SK-MEL-5 (cell line): ENCODE measurements at places on chromosomes 7 and 10.

DNA sequence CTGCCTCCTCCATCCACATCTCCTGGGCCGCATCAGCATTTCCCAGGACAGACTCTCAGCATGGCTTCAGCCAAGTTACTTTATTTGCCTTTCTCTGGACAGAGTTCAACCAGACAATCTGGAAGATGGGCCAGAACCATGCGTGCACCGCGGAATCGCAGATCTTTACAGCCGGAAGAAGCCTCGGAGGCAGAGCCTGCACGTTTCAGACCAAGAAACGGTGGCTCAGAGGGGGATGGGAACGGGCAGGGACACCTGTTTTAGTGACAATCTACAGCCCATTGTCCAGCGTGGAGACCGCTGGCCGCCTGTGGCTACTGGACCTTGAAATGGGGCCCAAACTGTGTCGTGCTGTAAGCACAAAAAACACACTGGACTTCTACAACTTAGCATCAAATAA lies 3.5 kb downstream of the VIPR2 start:
- no peak for DNase-seq

DNA sequence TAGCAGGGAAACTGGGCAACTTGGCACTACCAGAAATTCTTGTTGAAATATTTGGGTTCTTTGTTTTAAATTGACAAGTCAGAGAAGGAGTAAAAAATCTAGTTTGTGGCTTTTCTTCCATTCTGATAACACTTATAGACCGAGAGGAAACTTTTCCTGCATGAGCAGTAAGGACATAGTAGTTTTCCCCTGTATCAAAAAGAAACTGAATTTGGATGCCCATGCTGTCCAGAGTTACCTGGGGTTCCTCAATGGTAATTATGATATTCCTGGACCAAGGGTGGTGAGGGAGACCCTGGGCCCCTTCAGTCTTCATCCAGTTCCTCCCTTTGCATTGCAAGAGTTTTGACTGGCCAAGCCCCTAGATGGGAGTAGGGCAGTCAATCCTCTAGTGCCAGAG lies 19.9 kb upstream of the STEAP2 start:
- DNase-seq, result no peak

DNA sequence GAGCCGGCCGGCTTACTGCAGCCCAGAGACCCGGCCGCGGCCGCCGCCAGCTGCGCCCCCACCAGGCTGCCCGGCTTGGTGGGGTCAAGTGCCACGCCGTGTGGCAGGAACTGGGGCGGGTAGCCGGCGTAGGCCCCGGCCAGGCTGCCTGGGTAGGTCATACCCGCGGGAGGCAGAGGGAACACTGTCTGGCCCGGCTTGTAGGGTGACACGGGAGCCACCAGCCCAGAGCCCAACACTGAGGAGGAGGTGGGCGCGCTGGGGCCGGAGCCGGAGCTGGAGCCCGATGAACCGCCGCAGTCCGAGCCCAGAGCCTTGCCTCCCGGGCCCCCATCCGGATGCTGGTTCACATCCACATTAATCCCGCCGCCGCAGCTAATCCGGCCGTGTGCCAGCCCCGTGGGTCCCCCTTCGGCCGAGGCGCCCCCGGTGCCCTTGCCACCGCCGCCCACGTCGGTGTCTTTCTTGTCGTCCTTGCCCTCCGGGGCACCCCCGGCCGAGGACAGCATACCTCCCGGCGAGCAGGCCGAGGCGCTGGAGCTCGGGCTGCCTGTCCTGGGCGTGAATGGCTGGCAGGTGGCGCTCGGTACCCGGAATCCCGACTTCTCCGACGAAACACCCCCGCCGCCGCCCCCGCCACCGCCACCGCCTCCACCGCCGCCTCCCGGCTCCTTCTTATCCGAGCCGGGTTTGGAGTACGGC lies 2.0 kb downstream of the ZNF503 start:
- peak; percentile 58 for DNase-seq

DNA sequence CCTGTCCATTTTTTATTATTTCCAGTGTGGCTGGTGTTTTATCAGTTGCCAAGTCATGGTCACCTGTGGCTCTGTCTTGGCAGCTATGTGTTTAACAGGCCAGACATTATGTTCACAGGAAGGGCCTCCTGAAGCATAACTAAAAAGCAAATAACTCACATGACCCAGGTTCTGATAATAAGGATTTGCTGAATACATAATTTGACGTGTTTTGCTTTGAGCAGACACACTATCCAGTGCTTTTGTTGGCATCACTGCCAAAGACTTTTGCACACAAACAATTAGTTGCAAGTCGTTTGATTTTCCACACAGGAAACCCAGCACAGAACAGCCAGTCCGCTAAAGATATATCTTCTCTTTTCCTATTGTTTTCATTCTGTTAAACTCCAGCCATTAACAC lies 173.6 kb downstream of the ARL4A start:
- no peak for DNase-seq

GRCh38 chr7:133339772-133340171 lies 86.9 kb downstream of the EXOC4 start:
- DNase-seq, result no peak

DNA sequence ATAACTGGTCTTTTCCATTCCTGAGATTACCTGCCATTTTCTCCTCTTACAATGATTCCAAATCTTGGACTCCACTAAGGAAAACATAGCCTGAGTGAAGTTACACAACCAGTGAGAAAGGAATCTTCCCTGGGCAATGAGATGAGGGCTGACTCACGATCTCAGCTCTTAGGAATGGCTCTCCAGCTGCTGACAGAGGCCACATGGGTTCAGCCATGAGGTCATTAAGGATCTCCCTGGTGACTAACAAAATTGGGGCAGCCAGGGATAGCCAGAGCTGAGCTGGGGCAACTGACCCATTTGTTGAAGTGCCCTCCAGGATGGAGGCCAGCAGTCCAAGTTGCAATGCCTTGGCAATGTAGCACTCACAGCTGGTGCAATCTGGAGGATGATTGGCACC lies 78.7 kb upstream of the MKLN1 start:
- no peak for DNase-seq

GRCh38 chr7:102287111-102287980 lies 678 bp downstream of the SH2B2 start:
- peak; percentile 47 for DNase-seq

DNA sequence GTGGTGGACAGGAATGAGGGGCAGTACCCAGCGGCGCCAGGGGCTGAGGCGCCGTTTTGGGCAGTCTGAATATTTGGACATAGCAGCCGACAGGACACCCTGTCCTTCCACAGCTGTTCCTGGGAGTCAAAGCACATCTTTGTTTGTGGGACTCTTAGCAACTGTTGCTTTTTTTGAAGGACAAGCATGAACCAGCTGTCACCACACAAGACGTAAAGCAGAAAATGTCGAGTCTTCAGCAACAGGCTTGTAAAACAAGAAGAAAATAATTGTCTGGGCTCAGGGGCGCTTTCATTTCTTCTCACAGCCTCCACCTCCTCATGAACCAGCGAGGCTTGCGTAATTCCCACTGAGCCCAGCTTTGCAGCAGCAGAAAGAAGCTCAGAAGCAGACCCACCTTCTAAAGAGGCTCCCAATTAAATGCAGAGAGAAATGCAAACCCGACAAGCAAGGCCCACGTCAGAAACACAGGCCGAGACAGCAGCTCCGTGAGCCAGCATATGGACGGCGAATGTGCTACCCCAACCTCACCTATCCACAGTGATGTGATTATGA lies 68.9 kb upstream of the DNAAF5 start:
- DNase-seq, result peak; percentile 32

GRCh38 chr7:99791667-99792369 lies 7.8 kb upstream of the CYP3A4 start:
- no peak for DNase-seq

GRCh38 chr10:7082967-7083366 lies 327.9 kb downstream of the SFMBT2 start:
- no peak for DNase-seq

DNA sequence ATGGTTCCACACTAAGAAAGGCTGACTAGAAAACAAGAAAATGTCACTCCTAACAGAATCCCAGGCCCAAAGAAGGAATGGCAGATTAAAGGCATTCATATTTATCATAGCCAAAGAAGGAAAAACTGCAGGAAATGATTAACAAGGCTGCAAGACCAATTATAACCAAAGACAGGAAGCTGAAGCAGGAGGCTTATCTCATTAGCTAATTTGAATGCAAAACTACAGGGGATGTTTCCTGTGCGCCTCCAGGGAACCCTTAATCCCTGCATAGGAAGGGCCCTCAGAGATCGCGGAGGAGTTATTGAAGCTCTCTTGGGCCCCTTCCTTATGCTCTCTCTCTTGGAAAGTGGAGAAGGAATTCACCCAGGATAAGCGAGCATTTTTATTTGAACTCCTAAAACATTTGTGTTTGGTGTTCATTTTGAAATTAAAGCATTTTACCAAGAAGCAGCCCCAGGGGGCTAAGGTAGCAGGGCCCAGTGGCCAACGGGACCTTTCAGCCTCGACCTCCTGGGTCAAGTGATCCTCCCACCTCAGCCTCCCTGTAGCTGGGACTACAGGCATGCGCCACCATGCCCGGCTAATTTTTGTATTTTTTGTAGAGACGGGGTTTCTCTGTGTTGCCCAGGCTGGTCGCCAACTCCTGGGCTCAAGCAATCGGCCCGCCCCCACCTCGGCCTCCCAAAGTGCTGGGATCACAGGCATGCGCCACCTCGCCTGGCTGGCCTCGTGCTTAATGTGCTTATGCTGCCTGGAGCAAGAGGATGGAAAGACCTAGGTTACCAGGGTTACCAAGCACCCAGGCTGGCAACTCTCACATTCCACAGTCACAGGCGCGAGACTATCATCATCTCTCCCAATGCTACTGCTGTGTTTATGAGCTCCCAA lies 24.1 kb upstream of the PROSER2 start:
- no peak for DNase-seq

GRCh38 chr10:132960071-132960472 lies 17.7 kb upstream of the CFAP46 start:
- no peak for DNase-seq

GRCh38 chr7:31735991-31736982 lies 49.3 kb downstream of the PPP1R17 start:
- peak; percentile 91 for DNase-seq

DNA sequence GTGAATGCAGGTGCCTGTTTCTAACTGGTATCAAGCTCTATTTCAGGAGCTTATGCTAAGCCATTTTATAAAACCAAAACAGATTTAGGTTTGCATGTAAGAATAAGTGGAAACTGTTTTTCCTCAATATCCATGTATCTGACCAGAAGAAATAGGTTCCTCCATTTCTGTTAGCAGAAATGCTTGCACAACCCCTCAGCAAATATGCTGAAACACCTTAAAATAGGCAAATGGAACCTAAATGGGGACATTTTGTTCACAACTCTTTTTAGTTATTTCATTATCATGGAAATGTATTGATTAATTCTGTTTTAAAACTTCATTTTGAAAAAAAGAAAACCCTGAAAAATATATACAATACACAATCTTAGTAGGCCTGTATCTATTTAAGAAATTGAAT lies 8.9 kb upstream of the EEPD1 start:
- no peak for DNase-seq

- no peak for DNase-seq
These were observed 516.1 kb downstream of the NRG3 start for GRCh38 chr10:82390866-82391658.

DNA sequence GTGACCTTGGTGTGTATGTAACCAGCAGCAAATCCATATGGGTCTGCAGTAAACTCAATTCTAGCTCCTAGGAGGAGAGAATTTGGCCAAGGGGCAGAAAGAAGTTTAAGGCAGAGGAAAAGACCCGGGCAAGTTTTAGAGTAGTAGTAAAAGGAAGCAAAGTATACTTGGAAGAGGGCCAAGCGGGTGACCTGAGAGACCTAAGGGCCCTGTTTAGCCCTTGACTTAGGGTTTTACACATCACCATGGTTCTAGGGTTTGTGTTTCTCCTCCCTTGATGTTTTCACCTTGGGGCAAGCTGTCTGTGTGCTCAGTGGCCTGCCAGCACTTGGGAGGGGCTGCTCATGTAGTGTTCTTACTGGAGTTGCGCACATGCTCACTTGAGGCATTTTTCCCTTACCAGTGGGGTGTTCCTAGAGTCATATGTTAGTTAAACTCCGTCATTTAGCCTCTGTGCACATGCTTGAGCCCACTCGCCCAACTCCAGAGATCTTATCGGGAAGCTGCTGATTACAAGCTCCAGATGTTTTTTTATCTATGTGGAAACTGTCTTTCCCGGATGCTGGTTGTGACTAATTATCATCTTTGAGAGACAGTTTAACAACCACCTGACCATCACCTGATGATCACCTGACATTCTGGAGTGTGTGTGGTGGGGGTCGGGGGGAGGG lies 137.6 kb upstream of the PRSS1 start:
- no peak for DNase-seq

DNA sequence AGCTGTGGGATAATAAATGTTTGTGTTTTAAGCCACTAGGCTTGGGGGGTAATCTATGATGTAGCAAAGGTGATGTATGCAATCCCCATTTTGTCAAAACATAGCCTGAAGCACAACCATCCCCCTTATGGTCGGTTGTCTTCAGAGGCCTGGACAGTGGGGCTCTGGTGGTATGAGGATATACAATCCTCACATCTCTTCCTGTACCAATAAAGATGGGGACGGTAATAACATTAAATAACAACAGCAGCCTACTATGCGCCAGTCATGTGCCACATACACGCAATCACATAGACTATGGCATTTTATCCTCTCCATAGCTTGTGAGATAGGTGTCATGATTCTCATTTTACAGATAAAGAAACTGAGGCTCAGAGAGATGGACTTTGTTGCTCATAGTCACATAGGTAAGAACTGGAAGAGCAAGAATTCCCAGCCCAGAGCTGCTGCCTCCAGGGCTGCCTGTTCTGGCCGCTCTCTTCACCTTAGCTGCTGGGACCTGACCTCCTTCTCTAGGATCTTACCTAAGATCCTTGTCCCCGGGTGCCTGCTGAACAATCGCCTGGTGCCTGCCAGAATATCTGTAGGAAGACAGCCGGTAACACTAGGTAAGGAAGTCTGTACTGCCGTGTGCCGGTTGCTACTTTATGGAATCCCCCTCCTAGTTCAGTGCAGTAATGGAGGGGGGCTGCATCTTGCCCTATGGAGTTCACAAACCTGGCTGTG lies 108.6 kb downstream of the ARHGAP22 start:
- no peak for DNase-seq

DNA sequence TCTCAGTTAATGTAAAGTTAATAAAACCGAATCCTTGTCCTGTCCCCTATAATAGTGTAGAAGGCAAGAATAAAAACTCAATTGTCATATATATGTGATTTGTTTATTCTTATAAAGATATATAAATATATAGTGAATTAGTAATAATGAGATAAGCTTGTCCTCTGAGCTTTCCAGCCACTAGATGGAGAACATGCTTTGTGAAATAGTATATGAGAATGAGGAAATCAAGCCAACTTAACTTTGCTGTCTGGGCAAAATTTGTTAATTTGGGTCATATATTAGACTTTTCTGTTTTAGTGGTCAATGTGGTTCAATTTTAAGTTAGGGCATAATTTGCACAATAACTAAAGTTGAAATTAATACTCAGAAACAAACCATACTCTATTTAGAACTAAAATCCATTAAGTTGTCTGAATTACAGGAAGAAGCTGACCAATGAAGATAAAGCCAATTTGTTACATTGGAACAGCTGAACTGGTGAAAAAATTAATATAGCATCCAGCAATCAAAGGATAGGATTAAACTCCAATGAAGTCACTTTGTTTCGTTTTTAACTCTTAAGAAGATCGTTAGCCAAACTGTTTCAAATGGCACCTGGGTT lies 595.0 kb downstream of the ARL4A start:
- peak; percentile 71 for DNase-seq
